ENCODE measurements at places on chromosomes 1 and 21. TPM values are rescaled to one million over a fixed set of nuclear protein-coding genes. Genes with fewer than 3 reads are reported as not detected.

- no peak for DNase-seq
These were observed 58.2 kb downstream of the ARHGEF10L start for GRCh38 chr1:17597651-17598050.

DNA sequence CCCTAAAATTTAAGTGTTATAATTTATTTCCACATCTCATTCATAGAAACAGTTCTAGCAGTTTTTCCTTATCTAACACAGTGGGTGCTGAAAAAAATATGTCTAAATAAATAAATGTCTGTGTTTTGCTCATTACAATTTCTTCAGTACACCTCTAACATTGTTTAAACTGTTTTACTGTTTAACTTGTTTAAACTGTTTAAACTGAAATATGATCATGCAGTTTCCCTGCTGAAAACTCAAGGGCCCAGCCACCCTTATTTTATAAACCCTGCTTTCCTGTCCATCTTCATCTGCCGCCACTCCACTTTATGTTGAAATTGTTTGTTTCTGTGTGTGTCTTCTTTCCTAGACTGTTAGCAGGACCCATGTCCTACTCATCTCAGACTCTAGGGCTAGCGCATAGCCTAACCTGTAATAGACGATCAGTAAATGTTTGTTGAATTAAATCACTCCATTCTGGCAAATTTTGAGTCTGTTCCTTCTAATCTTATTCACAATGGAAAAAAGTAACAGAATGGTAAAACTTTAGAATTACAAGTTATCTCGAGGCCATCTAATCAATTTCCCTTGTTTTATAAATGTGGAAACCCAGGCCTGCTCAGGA is 9.4 kb upstream of the PIK3C2B start:
- no peak for DNase-seq

DNA sequence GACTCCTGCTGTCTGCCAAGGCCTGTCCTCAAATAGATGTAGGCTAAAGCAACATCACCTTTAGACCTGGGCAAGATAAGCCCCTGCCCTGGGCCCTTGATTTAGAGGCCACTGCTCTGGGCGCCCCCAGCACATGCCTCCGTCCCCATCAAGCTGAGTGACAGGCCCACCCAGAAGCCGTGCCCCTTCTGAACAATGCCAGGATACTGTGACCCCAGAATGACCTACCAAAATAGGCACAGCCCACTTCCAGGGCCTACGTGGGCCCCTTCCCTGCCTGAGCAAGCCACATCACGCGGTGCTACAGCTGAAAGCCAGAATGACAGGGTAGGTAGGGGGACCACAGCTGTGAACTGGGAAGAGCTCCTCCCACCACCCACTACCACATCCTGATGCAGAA is 24.7 kb upstream of the BECN2 start:
- DNase-seq, result no peak

Gene KCNJ10
- 33.3 TPM for polyA plus RNA-seq

Gene SETSIP
- 1.4 TPM for polyA plus RNA-seq

GRCh38 chr1:48333316-48333715 is 110.8 kb downstream of the SLC5A9 start:
- DNase-seq, result no peak

Gene MINDY1
- 38.4 TPM for polyA plus RNA-seq

DNA sequence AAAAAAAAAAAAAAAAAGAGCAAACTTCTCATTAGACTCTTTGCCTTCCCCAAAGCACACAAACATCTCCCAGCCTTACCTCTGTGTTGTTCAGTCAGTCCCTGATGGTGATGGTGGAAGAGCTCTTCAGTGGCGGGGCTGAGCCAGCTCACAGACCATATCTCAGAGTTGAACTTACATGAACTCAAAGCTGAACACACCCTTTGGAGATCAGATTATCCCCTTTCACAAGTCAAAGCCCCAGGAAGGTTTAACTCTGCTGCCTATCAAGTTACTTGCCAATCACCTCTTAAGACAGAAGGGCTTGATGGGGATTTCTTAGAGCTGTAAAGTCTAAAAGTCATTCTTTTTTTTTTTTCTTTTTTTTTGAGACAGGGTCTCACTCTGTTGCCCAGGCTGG is 55.2 kb upstream of the L1TD1 start:
- no peak for DNase-seq

Gene GCSAML
- polyA plus RNA-seq, result 0.71 TPM

Gene WDR64
- polyA plus RNA-seq, result 0.51 TPM

Gene RASAL2
- 18.5 TPM for polyA plus RNA-seq

Data from right renal cortex interstitium (tissue), 3 donors.